Jurkat, Clone E6-1 (cell line): ENCODE measurements at places on chromosomes 1 and 21.

DNA sequence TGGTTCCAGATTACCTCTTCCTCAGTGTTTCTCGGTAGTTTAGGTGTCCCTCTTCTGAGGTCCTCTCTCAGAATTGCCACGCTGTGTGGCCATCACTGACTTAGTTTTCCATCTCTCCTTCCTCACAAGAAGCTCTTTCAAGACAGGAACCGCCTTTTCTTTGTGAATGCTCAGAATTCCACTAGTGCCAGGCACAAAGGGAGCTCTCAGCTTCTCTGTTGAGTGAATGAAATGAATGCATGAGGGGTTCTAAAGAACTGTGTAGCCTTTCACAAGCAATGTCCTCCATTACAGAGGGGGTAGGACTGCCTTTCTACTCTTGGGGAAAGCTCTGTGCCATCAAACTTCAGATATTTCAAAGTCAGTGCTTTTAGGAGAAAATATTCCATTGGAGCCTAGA, 546.8 kb downstream of the RWDD3 start:
- DNase-seq, result no peak

GRCh38 chr1:55572878-55573734, 357.9 kb upstream of the USP24 start:
- no peak for DNase-seq

GRCh38 chr1:162688931-162689330, 56.7 kb downstream of the DDR2 start:
- no peak for DNase-seq

DNA sequence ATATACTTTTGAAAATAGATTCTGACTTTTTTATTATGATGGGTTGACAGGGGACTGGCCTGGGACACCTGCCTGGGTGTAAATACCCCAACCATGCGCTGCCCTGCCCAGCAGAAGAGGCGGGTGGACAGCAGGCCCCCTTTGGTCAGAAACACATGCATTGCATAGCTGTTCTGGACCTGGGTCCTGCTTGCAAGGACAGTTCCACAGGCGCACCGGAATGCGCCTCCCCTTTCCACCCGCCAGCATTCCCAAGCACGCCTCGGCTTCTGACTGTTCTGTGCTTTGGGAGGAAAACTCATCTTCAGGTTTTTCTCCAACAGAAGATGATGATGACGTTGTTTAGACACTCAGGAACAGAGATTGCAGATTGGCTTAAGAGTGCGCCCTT, 428 bp upstream of the ZNF678 start:
- no peak for DNase-seq

DNA sequence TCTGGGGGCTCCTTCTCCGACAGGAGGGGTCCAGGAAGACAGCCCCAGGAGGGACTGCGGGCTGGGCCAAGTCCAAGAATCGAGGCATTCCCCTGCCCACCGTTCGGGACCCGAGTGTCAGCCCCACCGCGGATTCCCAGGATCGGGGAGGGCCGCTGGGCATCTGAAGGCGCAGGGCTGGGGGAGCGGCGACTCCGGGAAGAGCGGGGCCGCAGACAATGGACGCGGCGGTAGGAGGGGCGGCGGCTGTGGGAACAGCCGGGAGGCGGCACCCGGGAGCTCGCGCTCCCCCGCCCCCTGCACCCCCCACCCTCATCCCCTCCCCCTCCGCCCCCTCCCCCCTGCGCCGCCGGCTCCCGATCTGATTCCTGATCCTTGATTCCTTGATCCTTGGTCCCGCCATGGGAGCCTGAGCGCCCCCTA, at the start of gene VANGL2:
Gene VANGL2 (plus strand): TSS at position 342 of the 423 bp plus-strand sequence. CDS start 15,274 bp downstream, outside the sequence.
- no peak for DNase-seq

DNA sequence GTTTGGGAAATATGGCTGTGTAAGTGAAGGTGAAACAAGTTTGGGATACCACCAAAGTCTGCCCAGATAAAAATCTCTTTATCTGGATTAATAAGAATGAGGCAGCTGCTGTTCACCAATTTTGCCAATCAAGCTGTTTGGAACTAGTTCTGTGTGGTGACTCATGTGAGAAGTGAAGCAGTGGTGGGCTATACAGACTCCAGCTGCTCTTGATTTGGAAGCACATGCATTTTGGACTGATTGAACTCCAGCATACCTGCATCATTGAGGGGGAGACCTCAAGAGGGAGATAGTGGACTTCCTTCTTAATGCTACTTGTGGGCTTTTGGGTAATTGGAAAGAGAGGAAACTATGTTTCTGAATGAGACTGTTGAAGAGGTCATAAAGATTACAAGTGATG, 99.2 kb upstream of the B3GALT2 start:
- no peak for DNase-seq

GRCh38 chr1:240611228-240611618, 732 bp downstream of the GREM2 start:
- no peak for DNase-seq

- no peak for DNase-seq
Measured at GRCh38 chr1:87450615-87451209, 122.0 kb downstream of the LMO4 start.

- no peak for DNase-seq
Measured at GRCh38 chr1:1282998-1283397, 2.8 kb downstream of the SCNN1D start.

DNA sequence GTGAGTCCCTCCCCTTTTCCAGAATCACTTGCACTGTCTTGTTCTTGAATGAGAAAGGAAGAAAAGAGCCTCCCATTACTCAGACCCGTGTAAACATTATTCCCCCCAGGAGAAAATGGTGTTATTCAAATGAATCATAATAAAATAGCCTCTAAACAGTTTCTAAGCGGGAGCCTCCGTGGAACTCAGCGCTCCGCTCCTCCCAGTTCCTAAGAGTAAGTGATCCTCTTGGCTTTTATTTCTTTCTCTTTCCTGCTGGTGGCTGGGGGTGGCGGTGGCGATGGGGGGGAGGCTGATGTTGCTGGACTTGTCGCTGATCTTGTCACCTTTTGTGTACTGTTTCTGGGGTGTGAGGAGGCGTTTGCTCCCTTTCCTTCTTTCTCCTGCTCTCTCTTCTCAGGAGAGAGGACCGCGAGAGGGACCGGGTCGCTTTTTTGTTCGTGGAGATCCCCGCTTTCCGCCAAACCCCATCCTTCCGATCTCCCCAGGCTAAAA, 781 bp downstream of the PROX1 start:
- no peak for DNase-seq

DNA sequence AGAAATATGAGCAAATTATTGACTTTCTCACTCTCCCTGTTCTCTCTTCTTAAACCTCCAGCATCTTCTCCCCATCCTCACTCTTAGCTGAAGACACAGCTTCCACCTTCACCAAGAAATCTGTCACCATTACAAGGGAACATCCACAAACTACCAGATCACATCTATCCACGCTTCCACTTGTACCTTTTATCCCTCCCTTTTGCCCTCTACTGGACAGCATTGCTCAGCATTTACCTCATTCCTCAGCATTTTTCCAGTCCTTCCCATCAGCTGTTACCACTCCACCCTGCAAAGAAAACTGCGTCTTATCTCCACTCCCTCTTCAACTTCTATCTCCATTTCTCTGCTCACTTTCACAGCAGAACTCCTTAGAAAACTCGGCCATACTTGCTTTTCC, 42.6 kb downstream of the KCNJ6 start:
- DNase-seq, result no peak

DNA sequence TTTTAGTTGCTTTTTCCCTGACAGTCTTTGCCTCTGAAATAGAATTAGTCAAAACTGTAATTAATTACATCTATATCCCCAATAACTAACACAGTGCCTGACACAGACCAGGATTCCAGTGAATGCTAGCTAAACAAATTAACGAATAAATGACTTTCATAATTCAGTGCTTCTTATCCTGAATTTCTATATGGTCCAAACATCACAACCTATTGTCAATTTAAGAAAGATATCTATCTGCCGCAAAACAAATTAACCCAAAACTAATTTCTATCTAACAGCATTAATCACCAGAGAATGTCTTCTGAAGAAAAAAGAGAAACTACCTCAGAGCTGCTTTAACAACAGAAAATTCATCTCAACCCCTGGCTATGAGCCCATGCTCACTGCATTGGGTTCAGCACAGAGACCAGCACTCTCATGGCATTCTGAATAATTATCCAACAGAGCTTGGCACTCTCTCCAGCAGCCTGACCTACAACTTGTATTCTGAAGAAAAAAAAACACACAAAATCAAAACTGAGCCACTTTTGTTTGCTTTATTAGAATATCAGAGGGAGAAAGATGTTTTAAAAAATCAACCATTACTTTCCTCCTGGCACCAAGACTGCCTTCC, 547.3 kb upstream of the BEND5 start:
- DNase-seq, result no peak

DNA sequence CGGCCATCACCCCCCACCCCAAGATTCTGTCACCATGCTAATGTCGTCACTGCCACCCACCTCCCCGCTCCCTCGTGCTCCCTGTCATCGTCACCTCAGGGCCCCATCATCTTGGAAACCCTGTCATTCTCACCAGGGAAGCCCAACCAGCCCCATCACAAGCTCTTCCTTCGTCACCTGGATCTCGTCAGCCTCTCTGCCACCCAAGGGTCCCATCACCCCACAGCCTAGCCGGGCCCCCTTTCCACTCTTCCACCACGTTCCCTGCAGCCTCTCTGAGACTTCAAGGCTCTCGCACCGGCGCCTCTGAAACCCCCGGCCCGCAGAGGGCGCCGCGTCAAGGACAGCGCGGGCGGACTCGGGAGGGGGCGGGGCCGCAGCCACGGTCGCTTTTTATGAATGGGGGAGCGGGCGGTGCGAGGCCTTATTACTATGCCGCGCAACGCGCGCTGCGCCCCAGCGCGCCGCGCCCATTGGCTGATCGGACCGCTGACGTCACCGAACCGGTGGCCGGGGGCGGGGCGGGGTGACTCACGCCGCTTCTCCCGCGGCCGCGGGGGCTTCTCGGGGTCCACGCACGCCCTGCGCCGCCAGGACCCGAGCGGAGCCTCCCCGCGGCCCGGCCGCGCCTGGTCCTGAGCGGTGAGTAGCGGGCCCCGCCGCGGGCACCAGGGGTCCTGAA, at the start of gene GPR3:
Gene GPR3 (plus strand): TSS at position 527 of the 682 bp plus-strand sequence. CDS start 1,177 bp downstream, outside the sequence.
- peak; percentile 89 for DNase-seq

DNA sequence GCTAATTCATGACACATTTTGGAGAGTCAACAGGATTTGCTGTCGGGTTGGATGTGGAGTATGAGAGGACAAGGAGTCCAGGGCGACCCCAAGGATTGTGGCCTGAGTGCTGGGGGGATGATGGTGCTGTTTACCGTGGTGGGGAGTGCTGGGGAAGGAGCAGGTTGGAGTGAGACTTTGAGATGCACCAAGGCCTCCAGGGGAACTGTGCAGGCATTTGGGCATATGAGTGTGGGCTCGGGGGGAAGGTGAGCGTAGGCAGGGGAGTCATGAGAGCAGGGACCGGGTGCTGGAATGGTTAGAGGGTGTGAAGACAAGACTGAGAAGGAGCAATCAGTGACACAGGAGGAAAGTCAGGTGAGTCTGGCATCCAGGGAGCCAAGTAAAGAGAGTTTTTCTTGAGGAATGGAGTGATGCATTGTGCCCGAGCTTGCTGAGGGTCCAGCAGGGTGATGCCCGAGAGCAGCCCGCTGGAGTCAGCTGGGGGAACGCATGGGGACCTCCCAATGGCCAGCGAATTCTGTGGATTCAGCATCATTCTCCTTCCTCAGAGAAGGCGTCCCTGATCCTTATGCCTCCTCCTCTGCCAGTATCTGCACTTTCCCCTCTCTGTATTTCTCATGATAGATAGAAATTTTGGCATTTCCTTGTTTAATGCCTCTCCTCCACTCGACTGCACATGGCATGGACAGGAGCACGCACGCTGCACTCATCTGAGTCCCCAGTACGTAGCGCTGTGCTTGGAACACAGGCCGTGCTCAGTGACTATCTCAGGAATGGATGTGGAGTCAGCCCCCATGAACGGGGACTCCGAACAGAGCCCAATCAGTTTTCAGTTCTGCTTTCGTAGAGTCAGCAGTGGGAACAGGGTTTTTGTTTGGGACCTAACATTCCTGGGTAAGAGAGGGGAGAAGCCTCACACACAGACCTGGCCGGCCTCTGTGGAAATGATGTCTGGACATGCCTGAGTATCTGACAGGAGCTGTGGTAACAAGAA, 52.1 kb upstream of the ETV3 start:
- DNase-seq, result no peak

- no peak for DNase-seq
Measured at GRCh38 chr1:229107304-229107815, 163.6 kb upstream of the RAB4A start.
